ENCODE measurements at places on chromosomes 3 and 15.

GRCh38 chr3:58131101-58131825, 79.5 kb downstream of the DNASE1L3 start:
- no peak for DNase-seq

- DNase-seq = no peak
Measured at GRCh38 chr3:59867185-59868002, 817.6 kb upstream of the CFAP20DC start.

- DNase-seq = no peak
Measured at GRCh38 chr3:171127611-171128010, 101.1 kb upstream of the SLC2A2 start.

- no peak for DNase-seq
Measured at GRCh38 chr3:99418709-99419108, 219.7 kb upstream of the COL8A1 start.

DNA sequence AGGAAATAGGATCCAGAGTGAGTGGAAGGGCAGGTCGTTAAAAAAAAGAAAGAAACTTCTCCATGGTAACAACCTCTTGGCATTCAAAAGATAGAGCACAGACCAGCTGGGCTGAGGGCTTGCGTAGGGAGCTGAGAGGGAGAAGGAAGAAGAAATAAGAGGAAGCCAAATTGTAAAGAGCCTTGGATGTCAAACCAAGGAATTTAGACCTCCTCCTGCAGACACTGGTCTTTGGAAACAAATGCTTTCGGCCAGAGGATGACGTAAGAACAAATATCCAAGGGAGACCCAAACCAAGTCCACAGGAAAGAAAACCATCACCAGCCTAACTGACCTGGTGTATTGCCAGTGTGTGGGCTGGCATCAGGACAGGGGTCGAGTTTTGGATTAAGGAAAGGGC, 155.2 kb downstream of the UACA start:
- no peak for DNase-seq

- no peak for DNase-seq
Measured at GRCh38 chr15:34616613-34617012, 33.2 kb upstream of the GOLGA8B start.

- peak; percentile 70 for DNase-seq
Measured at GRCh38 chr3:23809840-23810342, 4.1 kb downstream of the UBE2E1 start.

DNA sequence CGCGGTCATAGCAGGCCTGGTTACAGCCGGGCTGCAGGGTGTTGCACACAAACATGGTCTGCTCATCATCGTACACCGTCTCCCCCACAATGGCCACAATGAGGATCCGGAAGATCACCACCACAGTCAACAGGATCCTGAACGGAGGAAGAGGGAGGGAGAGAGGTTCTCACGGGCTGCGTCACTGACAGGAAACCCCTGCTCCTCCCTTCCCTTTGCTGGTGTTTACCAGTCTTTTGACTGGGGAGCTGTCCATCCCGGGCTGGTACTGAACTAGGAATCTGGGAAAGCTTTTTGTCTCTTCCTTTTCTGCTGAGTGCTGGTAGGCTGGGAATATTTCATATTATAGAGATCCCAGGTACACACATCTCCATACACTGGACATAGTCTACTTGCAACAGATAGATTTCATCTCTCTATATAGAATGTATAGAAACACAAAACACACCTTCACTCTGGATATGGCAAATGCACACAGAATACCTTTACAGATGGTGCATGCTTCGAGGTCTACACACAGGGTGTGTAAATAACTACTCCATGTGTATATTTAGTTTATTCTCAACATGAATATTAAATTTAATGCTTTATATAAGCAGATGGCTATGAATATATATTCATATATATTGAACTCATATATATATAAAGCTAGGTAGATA, 1.4 kb downstream of the GJD2 start:
- peak; percentile 48 for DNase-seq

GRCh38 chr3:106877627-106878026, 499.6 kb upstream of the CCDC54 start:
- no peak for DNase-seq

DNA sequence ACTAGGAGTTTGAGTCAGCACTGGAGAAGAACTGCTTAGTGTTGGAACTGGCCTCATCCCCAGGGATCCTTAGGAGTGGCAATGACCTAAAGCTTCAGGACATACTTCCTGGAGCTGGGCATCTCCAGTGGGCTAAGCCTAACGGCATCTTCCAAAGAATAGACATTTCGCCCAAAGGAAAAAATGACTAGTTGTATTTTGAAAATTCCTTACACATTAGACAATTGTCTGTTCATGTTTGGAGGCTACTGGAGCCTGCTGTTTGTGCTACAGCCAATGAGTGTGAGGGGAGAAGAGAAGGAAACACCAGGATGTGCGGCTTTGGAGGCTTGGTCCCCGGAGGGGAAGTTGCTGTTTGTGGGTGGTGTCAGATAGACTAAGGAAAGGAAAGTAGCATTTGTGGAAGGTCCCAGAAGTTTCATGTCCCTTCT, 77.6 kb downstream of the POLR2M start:
- peak; percentile 9 for DNase-seq

- DNase-seq = no peak
Measured at GRCh38 chr15:95075792-95076677, 844.7 kb downstream of the MCTP2 start.

- DNase-seq = peak; percentile 63
Measured at GRCh38 chr15:100572362-100572983, 29.5 kb downstream of the LINS1 start.

DNA sequence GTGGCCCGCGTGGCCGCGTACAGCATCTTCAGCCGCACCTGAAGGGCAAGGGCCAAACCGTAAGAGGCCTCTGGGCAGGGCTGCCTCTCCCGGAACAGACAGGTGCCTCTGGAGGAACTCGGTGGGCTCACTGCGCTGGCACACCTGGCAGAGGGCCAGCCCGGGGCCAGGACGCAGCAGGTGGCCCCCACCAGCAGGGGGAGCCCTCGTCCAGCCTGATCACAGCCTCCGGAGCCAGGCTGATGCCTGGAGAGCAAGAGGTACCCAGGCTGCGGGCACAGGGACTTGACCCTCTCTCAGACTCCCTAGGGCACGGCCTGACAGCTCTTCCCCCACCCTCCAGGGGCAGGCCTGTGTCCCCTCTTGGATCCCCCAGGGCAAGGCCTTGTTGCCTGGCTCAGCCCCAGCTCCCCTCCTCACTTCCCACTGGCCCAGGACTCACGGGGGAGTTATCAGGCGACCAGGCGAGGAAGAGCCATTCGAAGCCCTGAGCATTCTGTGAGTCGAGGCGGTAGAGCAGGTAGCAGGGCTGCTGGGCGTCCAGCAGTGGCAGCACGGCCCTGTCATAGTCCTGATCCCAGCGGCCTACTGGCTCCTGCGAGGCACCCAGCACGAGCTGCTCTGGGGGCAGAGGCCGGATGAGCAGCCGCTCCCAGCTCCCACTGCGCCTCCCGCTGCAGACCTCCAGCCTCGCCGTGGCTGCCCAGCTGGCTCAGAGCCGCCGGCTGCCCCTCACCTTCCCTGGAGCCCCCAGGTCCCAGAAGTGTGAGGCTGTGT, 6.2 kb upstream of the TLR9 start:
- DNase-seq = peak; percentile 90

GRCh38 chr3:157237886-157238285, 77.9 kb upstream of the CCNL1 start:
- DNase-seq = no peak

DNA sequence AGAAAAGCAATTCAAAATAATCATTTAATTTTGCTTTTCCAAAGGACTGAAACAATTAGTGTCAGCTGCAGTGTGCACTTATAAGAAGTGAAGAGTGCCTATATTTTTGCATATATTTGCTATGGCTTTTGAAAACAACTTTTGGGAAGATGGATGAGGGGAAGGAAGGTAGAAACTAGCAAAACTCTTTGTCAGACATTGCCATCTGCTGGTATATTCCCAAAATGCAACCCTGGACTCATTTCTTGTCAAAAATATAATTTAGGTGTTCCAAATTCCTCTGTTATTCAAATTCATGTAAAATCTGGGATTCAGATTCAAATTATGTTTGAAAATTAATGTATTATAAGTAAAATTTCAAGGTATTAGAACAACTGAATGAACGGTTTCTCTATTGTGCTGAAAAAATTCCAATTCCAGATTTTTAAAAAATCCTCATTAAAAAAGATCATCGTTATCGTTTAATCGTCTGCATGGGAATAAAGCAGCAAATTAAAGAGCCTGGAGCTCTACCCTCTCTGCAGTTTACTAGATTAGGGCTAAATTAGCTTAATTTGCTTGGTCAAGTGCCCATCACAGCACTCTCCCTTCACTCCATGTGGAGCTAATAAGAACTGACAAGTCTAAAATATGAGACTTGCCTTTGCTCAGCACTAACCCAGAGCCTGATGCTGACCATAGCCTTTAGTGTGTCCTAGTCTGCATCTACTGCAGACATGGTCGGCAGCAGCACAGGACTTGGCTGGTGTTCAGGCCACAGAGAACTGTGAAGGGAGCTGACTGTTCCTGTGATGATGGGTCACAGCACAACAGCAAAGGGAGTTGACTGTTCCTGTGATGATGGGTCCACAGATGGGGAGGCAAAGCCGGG, 67.9 kb upstream of the MITF start:
- DNase-seq = peak; percentile 73

DNA sequence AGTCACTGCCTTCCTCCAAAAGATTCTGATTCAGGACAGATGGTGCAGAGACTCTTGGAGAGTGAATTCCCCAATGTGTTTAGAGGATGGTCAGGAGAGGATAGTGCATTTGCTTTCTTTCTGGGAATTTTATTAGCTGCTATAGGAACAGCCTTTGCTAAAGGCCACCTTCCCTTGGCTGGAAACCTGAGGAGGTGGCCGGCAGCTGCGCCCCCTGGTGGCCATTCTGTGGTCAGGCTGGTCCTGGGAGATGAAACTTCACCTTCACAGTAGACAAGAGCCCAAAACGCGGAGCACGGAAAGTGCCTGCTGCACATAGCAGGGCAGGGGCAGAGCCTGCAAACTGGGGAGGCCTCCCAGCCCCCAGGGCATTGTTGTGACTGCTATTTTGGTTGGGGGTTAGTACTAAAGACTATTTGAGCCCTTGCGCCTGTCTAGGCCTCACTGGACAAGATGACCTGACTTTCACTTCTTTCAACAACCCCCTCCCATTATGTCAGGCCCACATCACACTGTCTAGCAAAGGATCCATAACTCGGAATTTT, 34.3 kb downstream of the SEC22C start:
- peak; percentile 81 for DNase-seq

- peak; percentile 82 for DNase-seq
Measured at GRCh38 chr3:26712211-26713026, 89.8 kb downstream of the LRRC3B start.

DNA sequence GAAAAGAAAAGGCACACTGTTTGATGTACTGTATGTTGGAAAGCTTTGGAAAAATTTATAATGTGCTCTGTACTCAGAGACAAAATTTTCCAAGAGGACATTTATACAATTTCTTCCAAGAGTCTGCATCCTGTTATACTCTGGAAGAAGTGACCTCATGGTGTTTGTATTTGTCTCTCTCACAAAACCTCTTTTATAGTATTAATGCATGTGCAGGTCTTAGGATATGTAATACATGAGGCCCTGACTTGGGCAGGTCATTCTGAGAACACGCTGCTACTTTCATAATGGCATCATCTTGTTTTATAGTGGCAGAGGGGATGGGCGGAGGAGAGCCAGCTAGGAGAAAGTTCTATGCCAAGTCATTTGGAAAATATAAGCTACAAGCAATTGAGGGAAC, 72.0 kb upstream of the P3H2 start:
- DNase-seq = no peak

DNA sequence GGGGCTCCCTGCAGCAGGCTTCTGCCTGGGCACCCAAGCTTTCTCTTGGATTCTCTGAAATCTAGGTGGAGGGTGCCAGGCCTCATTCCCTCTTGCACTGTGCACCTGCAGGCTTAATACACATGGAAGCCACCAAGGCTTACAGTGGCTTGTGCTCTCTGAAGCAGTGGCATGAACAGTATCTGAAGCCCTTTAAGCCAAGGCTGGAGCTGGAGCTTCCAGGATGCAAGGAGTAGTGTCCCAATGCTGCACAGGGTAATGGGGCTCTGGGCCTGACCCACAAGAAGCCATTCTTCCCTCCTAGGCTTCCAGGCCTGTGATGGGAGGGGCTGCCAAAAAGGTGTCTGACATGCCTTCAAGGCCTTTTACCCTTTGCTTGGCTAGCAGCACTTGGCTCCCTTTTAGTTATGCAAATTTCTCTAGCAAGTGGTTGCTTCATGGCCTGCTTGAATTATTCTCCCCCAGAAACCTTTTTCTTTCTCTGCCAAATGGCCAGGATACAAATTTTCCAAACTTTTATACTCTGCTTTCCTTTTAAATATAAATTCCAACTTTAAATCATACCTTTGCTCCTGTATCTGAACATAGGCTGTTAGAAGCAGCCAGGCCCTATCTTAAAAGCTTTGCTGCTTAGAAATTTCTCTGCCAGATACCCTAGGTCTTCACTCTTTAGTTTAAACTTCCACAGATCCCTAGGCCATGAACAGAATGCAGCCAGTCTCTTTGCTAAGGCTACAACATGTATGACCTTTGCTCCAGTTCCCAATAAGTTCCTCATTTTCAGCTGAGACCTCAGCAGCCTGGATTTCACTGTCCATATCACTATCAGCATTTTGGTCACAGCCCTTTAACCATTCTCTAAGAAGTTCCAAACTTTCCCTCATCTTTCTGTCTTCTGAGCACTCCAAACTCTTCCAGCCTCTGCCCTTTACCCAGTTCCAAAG, 201.1 kb upstream of the LRRFIP2 start:
- peak; percentile 40 for DNase-seq

DNA sequence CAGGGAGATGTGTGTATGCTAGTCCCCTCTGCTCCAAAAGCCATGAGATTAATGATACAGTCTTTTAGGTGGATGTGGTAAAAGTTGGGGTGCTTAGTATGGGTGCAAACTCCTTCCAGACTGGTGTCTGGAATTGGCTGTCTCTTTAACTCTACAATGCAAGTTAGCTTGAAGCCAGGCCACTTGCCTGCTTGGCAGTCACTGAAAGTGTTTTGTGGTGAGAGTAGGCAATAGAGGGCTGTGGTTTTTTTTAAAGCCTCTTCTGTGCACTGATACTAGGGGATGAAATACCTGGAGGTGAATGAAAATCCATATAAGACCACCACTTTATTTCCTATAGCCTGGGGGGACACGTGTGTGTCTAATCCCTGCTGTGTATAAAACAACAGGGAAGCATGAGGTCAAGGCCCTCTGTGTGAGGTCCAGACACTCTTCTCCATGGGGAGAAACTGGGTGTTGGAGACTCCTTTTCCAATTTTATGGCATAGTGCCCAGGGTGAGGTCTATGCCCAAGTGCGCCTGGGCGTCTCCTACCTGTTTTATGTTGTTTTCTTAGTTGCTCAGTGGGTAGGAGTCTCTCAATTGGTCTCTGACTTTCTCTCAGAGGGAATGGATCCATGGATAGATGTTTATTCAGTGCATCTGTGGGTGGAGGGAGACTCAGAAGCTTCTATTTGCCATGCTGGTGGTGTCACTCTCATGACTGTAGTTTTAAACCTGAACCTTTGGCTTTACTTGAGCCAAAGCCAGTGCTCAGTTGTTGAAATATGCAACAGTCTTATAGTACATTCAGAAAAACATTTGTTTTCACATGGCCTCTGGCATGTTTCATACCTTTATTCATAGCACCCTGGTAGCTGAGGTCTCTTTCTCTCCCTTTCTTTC, 327.8 kb upstream of the ATP11B start:
- DNase-seq = no peak

Data from hematopoietic multipotent progenitor cell treated with erythropoietin and hydrocortisone succinate and interleukin-3 and kit ligand, for 6 days (in vitro differentiated cells).